ENCODE measurements at places on chromosomes 16 and 17.

- DNase-seq, result no peak
Measured at GRCh38 chr16:24953306-24953705, 61.9 kb downstream of the ARHGAP17 start.

- DNase-seq, result no peak
Measured at GRCh38 chr16:73240920-73241319, 193.0 kb upstream of the ZFHX3 start.

- no peak for DNase-seq
Measured at GRCh38 chr17:75565618-75566017, 22.0 kb upstream of the MYO15B start.

DNA sequence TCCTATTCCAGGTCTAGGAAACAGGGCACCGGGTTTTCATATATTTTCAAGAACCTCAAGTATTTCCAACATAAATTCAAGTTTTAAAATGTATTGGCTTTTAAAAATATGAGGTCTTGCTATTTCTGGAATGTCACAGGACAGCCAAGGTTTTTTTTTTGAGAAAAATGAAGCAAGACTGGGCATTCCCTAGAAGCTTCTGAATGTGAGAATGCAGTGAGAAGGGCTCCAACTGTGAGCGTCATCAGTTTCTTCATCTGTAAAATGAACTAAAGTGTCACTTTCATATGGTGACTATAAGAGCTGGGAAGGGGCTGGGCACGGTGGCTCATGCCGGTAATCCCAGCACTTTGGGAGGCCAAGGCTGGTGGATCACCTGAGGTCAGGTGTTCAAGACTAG lies 455.8 kb upstream of the MAF start:
- DNase-seq, result no peak

GRCh38 chr16:84818989-84819643 lies 669 bp upstream of the CRISPLD2 start:
- DNase-seq, result no peak

- no peak for DNase-seq
Measured at GRCh38 chr17:1976000-1976682, 49.0 kb downstream of the RTN4RL1 start.

DNA sequence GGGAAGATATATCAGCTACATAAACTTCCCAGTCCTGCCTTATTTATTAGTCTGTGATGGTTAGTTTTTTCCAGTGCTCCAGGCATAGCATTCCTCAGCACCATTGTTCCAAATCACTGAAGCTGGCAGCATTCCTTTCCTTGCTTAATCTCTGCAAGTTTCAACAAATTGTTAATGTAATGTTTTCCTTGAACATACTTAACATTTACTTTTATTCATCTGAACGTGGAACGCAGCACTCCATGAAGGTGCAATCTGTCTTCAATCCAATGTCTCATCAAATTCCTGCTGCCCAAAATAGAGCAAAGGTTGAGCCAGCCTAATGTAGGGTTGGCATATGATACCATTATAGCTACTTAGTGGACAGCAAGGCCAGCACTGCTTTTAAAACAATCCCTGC lies 441.1 kb upstream of the RBFOX1 start:
- no peak for DNase-seq

DNA sequence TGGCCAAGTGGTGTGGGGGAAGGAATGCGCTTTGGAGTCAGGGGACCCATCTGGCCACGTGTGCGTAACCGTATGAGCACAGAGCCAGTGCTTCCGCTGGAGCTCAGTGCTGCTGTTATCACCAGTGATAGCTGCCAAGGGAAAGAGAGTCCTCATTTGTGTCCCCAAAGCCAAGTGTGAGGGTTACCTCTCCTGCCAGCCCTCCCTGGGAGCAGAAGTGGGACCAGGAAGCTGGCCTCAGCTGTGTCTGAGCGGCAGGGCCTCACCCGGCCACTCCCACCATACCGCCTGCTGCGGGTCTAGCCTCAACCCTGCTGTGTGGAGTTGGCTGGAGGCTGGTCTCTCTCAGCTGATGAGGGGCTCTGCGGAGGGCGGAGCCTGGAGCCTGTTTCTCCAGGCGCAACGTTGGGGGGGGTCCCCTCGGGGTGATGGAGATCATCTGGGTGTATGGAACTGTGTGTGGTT lies 44.5 kb downstream of the MEAK7 start:
- no peak for DNase-seq

- no peak for DNase-seq
Measured at GRCh38 chr17:6304894-6305612, 129.9 kb downstream of the AIPL1 start.

DNA sequence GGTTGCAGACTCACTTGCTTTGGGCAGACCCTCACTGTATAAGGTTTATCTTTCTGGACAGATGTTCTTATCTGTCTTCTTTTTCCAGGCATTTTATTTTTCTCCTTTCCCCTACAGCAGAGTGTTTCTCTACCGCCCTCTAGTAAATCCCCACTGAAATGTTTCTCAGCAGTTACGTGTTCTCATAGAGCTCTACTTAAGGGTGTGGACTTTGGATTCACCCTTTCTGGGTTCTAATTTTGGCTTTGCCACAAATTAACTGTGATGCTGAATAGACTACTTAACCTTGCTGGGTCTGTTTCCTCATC lies 2.0 kb downstream of the ADAT1 start:
- no peak for DNase-seq

DNA sequence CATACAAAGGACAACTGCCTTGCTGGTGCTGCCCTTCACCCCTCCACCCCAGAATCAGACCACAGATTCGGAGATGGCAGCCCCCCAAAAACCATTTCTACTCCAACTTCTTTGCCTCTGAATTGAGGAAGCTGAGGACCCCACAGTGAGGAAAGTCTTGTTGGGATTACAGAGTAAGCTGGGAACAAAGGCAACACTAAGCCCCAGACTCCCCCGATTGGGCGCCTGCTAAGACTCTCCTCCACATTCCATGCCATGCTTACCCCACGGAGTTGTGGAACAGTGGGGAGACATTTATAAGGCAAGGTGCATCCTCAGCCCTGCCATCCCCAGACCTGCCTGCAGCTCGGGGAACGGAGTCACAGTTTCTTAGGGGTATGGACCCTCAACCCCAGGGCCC lies 1.9 kb downstream of the GIT1 start:
- no peak for DNase-seq

DNA sequence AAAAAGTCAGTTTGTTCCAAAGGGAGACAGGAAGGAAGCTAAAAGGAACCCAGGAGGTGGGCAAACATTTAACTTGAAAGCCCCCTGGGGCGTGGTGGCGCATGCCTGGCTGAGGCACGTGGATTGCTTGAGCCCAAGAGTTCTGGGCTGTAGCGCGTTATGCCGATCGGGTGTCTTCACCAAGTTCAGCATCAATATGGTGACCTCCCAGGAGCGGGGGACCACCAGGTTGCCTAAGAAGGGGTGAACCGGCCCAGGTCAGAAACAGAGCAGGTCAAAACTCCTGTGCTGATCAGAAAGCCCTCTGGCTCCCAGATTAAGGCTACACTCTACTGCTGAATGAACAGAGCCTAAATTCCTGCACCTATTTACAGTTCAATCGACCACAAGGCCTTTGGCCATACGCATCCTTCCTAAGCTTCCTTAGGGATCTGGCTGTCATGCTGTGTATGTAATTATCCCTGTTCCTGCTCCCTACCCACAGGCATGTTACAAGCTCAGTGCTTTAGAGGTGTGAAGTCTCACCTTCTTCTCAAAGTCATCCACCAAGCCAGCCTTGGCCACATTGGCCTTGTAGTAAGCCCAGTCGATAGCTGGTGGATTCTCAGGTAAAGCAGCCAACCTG lies 5.0 kb downstream of the ATP5PD start:
- DNase-seq, result no peak

DNA sequence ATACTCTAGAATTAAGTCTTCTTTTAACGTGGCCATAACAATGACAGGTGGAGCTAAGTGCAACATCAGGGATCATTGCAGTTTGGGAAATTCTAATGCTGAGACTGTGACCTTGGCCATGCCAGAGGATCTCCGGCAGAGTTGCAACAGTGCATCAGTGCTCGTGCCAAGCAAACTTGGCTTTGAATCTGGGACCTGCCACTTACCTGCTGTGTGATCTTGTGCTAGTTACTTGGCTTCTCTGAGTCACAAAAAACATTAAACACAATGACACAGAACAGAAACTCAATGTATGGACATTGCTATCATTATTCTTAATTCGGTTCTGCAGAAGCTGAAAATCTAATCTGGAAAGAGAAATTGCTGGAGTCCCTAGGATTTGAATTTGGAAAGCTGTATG lies 435.5 kb upstream of the CCL2 start:
- DNase-seq, result no peak

Data from activated CD4-positive, alpha-beta T cell treated with anti-CD3 and anti-CD28 coated beads for 24 hours (primary cell).